Stimulated activated CD4-positive, alpha-beta T cell treated with anti-CD3 and anti-CD28 coated beads, Interleukin-4, amount 100 ng/mL, for 4 hours (primary cell): ENCODE measurements at places on chromosomes 11 and 22.

DNA sequence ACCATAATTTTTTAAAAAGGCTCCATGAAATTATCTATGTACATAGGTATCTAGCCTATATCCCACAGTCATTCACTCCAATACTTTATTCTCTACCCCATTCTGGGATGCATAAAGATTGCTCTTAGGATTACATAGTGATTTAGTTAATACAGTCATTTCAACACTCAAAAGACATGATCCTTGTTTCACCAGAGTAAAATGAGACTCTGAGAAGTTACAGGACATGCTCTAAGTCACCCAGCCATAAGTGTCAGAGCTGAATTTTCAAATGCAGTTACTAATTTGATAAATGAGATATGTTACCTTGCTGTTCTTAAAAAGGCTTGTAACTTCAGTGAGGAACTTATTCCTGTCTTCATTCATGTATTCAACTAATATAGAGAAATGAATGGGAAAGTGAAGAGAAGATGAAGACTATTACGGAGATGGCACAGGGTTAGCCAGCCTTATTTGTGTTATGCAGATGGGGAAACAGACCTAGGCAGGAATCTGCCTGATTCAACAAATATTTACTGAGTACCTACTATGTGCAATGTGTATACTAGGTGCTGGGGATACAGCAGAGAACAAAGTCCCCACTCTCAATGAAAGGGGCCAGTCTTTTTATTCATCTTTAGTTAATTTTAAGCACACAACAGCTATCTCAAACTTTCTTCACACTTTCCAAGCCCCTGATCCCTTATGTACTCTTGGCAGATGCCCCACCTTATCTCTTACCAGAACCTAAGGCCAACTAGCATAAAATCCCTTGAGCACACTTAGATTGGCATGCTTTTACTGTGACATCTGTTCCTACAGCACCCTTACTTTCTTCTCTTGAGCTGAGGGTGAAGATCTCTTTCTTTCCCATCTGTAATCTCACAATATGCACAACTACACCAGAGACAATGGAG lies 21.6 kb downstream of the MAPK1 start:
- DNase-seq: no peak

GRCh38 chr11:111737444-111738210 lies 28.6 kb downstream of the PPP2R1B start:
- no peak for DNase-seq

DNA sequence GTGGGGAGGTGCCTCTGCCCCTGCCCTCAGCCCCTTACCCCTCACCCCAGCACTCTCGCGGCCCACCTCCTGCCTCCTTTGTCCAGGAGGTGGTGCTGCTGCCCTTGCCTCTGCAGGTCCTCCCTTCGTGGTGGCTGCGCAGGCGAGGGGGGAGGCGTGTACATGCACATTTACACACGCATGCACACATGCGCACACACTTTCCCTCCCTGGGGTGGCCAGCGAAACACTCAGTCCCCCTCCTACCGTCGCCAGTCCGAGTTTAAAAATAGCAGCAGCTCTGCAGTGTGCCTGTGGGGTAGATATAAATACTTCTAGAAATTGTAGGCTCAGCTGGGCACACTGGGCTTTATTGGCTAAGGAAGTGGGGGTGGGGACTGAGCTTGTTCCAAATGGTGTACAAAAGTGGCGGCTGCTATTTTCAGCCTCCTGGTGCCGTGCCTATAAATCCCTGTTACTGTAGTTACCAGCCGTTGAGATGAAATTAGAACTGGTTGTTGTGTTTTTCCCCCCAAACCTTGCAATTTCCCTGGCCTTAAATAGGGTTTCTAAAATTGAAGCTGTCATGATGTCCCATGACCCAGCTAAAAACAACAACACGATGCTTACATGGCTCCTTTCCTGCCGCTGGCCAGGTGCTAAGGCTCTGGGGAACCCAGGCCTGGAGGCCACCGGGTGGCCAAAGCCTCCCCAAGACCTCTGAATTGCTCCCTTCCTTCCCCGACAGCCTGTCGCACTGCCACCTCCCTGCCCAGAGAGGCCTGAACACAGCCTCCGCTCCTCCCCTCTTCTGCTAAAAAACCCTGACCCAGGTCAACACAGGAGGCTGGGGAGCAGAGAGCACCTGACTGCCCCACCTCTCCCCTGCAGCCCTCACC lies 12.4 kb downstream of the PICK1 start:
- DNase-seq: no peak

- DNase-seq: no peak
Observed at GRCh38 chr11:130066338-130066737, 3.4 kb upstream of the APLP2 start.
